Cardiac fibroblast (primary cell): ENCODE measurements at places on chromosomes 12 and 14.

DNA sequence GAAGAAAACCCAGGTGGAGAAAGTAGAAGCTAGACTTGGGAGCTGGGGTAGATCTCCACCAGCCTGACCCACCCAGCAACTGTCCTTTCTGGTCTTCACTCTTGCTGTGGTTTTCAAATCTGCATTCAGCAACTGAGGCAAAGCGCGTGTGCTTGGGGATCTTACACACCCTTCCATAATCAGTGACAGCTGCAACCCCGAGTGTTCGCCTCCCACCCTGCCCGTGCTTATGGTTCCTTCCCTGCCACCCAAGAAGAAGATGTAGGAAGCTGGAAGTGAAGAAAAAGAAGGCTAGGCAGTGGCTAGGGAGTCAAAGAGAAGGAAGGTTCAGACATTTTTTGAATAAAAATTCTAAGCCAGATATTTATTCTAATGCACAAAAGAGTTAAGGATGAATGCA is 162.6 kb upstream of the CCND2 start:
- no peak for DNase-seq

DNA sequence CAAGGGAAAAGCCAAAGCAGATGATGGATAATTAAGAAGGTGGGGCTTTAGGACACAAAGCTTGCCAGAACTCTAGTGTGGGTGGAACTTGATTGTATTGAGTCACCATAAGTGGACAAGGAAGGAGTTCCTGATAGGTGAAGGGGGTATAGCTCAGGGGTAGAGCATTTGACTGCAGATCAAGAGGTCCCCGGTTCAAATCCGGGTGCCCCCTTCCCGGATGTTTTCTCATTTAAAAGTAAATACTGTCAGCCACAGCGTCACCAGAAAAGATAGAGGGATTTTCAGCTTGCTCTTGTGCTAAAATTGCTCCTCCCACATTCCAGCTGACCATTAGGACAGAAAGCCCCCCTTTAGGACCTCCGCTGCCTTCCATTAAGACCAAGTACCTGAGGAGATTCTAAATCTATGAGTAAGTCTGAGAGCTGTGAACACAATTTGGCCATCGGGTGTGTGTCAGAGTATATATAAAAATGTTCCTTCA is 36.6 kb downstream of the DCAF4 start:
- peak; percentile 73 for DNase-seq

GRCh38 chr14:79613625-79614024 is 597.7 kb downstream of the DIO2 start:
- no peak for DNase-seq

- DNase-seq, result no peak
Measured at GRCh38 chr12:47964106-47964728, 821 bp downstream of the TMEM106C start.

- DNase-seq, result peak; percentile 68
Measured at GRCh38 chr12:55068416-55069010, 48.7 kb downstream of the NEUROD4 start.

DNA sequence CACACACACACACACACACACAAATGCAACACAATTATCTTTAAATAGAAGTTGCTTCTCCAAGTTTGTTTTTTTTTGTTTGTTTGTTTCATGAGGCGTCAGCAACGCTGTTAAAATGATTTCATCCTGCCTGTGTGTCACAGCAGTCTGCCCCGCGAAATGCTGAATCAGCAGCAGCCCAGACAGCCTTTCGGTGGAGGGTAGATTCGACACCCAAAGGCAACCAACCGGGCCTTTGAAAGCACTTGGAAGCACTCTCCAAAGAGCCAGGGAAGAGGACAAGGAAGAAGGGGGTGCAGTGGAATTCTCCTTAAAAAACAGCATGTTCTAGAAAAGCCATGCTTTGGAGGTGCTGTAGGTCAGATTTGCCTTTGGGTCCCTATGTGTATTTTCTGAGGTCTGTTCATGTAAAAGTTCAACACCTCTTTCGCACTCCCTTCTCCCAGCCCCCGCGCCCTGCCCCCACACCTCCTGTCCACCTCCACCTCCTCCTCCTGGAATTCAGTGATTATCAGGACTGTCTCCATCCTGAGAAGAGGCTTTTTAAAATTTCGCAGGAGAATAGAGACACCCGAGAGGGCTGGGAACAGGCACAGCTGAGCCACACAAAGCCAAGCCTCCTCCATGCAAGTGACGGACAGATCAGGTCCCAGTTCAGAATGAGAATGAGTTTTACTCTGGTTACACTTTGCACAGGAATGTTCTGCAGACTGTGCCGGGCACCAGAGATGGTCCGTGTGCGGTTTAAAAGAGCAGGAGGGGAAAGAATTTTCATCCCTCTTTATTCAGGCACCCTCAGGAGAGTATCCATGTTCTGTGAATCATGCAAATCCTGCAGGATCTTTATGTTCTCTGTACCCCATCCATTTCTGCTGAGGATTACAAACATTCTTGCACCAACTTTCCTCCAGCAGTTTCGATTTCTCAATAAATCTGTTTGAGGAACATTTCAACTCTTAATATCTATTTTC is 177.9 kb downstream of the ETV6 start:
- DNase-seq, result peak; percentile 54

GRCh38 chr12:118436002-118436730 is 59.8 kb downstream of the SUDS3 start:
- peak; percentile 8 for DNase-seq

GRCh38 chr12:4960030-4960429 is 50.3 kb downstream of the KCNA1 start:
- DNase-seq, result no peak

GRCh38 chr14:23694085-23694948 is 58.2 kb downstream of the DHRS2 start:
- DNase-seq, result peak; percentile 34

DNA sequence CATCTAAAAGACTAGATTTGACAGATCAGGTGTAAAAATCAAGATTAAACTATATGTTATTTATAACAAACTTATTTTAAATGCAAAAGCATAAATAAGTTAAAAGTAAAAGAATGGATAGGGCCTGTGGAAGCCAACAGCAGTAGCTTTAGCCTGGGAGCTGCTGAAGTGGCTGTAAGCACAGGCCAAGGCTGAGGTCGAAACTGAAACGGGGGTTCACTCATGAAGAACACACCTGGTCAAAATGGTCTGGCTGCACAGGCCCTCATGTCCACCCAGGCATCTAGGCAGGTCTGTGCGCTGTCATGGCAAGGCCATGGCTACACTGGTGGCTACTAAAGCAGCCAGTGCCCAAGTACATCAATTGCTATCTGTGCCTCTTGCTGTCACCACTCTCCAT is 23.1 kb downstream of the CATSPERB start:
- DNase-seq, result no peak

DNA sequence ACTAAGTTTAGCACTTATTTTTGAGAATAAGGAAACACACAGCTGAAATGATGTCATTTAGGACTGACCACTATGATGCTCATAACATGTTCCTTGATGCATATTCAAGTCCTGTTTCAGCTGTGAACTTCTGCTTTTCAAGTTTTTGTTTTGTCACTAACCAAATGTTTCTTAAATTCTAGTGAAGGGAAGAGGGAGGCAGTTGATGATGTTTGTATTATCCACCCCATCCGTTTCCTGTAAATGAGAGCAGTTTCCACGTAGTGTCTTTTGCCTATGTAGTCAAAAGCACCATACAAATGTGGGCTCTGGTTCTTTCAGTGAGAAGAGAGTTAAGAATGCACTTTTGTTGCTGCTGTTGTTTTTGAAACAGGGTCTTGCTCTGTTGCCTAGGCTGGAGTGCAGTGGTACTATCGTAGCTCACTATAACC is 491.8 kb downstream of the PCNX1 start:
- DNase-seq, result no peak

GRCh38 chr12:47767216-47767724 is 5.8 kb upstream of the SLC48A1 start:
- DNase-seq, result peak; percentile 68

GRCh38 chr12:68334132-68334531 is 2.0 kb upstream of the MDM1 start:
- no peak for DNase-seq

- no peak for DNase-seq
Measured at GRCh38 chr12:76922866-76923265, 44.0 kb upstream of the CSRP2 start.

- no peak for DNase-seq
Measured at GRCh38 chr12:30019366-30020140, 235.8 kb upstream of the TMTC1 start.

- no peak for DNase-seq
Measured at GRCh38 chr12:18261906-18262305, 588 bp downstream of the PIK3C2G start.

DNA sequence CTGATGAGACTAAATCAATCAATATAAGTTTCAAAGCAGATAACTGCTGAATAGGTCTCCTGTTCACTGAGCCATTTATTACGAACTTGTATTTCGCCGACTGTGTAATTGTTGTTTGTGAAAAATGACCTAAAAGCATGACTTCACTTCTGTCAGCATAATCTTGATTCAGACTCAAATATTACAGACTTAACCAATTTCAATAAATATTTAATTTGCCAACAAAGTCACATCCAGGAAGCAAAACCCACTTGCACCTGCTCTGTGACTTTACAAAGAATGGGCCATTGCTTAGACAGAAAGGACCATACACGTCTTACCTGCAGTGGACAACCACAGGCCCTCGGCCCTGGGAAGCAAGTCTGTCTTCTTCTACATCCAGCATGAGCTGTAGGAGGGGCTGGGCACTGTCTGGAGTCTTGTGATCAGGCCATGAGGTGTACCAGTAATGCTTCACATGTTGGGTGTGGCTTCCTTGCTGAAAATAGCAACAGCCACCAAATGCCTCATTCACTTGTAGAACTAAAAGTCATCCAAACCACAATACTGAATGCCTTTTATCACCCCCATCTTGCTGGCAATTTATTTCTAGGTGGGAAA is 23.5 kb upstream of the PTPRB start:
- DNase-seq, result peak; percentile 64

DNA sequence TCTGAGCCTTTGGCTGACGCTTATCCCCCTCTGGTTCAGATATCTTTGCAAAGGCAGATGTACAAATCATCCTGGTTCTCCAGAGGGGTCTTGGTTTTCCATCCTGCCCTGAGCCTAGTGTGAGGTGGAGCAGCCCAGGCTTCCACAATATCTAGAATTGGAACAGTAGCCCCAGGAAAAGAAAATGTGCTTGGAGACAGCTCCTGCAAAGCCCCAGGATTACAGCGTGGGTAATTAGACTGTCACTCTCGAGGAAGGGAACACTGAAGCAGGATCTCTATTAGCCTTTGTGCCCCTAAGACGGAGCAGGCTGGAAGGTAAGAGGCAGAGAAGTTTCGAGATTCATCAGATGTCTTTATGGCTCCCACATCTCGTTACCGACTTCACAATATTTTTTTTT is 59.4 kb downstream of the TMEM132C start:
- DNase-seq, result no peak

DNA sequence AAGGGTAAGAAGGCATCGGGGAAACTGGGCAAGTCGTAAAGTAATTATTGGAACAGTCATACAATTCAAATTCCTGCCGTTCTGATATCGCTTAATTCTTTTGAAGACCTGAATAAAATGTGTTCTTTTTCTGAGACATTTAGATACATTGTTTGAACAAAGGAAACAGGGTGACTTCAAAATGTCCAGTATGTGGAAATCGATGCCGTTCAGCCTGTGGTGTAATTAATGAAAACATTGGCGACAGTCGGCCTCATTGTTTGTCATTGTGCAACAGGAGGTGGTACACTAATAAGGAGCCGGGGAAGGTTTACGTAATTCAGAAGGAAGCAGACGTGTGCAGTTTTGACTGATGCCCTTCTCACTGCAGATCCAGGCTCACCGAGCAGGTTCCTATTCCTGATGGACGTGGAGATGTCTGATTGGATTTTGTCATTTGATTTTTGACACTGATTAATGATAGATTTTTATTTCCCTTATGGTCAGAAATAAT is 92.7 kb downstream of the BORCS5 start:
- peak; percentile 90 for DNase-seq

DNA sequence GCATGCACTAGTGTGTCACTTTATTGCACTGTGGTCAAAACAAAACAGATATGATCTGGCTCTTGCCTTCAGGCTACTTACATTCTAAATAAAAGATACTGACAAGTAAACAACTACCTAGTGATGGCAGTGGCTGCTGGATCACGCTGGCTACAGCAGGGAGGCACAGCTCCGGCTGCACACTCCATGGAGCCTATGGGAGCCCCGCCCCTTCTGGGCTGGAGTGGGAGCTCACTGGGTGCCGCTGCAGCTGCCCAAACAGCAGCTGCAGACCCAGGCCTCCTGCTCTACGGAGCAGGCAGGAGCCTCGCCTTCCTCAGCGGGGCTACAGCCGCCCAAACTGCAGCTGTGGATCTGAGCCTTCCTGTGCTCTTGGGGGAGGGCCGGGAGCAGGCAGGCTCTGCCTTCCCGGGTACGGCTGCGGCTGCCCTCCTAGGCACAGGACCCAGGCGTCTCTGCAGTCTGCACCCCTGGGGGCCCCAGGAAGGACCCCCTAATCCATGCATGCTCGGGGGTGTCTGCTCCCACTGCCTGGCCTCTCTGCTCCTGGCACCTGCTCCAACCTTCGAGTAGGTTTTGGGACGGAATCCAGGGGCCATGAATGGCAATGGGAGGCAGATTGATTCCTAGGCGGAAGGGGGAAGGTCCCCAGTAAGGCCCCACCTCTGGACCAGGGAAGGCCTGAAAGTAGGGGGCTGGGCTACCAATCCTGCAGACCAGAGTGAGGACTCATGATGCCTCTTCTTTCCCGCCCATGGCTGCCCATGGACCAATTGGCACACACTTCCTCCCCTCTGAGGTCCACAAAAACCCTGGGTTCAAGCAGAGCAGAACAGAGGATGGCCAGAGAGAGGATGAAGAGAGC is 253.1 kb downstream of the ANO6 start:
- no peak for DNase-seq
